ENCODE measurements at places on chromosomes 3 and 15.

DNA sequence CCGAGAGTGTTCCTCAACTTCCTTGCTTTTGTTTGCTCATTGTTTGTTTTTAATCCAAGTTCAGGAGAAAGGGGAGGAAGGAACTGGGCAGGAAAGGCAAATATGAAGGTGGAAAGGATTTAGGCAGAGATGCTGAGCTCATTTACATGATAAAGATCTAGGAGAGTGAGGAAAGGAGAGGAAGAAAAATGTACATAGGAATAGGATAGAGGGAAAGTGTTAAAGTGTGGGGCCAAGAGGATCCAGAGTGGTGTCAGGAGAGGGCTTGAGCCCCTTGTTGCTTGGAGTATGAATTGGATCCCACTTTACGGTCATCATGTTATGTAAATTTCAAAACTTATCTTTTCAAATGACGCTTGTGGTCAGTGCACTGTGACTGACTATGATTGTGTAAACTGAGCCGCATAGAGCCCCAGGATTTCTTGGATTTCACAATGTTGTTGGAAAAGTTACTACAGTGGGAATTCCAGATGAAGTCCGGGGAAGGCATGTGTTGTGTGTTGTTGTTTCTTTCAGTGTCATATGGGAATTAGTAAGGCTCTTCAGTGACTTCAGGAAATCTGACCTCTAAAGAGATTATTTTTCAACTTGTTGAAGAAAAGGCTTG is 15.0 kb upstream of the PLD1 start:
- H3K4me1 ChIP-seq: peaks cover 4% of the 10 kb centered on the region
- H3K27me3 ChIP-seq: no peaks in the 10 kb centered on the region
- DNase-seq: no peak

GRCh38 chr3:11477407-11477911 is 166.3 kb downstream of the VGLL4 start:
- H3K4me1 ChIP-seq: peaks cover 10% of the 10 kb centered on the region
- H3K27ac ChIP-seq: peak overlapping the region; percentile 96
- no peak overlapping the region for H3K4me3 ChIP-seq

- H3K27ac ChIP-seq: no peak overlapping the region
- H3K4me1 ChIP-seq: no peaks in the 10 kb centered on the region
- H3K27me3 ChIP-seq: no peaks in the 10 kb centered on the region
These were observed 421.1 kb downstream of the PDCD6IP start for GRCh38 chr3:34219556-34219955.

DNA sequence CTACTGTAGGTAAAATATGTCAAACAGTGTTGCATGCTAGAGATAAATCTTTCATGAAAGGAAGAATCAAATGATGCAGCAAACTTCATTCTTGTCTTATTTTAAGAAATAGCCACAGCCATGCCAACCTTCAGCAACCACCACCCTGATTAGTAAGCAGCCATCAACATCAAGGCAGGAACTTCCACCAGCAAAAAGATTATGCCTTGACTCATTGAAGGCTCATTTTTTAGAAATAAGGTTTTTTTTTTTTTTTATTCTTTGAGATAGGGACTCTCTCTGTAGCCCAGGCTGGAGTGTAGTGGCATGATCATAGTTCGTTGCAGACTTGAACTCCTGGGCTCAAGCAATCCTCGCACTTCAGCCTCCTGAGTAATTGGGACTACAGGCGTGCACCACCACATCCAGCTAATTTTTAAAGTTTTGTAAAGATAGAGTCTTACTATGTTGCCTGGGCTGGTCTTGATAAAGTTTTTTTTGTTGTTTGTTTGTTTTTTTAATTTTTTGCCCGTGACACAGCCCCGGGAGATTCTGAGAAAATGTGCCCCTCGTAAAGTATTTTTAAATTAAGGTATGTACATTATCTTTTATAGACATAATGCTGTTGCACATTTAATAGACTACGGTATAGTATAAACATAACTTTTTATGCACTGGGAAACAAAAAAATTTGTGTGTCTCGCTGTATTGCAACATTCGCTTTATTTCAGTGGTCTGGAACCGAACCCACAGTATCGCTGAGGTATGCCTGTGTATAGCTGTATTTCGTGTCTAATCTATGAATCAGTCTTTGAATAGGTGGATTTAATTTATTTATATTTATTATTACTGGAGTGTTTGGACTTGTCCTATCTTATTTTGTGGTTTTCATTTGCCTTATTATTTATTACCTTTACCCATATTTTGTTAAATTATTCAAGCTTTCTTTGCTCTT is 23.3 kb downstream of the SNRK start:
- no peak for DNase-seq
- H3K27ac ChIP-seq: no peak overlapping the region
- H3K36me3 ChIP-seq: no peaks in the 10 kb centered on the region
- no peak overlapping the region for H3K4me3 ChIP-seq
- H3K4me1 ChIP-seq: peaks cover 2% of the 10 kb centered on the region

DNA sequence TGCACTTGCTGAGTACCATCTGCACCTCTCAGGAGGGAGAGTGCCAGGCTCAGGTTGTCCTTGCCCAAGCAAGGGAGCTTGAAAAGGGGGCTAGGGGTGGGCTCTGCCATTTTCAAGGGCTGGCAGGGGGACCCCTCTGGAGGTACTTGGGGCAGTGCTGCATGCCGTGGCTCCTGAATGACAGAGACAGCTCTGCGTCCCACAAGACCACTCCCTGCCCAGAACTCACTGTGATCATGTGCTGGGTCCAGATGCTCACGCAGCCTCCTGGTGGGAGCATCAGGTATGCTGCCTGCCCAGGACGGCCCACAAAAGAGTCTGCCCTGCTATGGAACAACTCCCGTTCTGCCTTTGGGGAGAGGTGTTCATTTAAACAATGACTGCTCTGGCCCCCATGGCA is 165.2 kb downstream of the GOLGA6L4 start:
- no peaks in the 10 kb centered on the region for H3K27me3 ChIP-seq
- H3K4me1 ChIP-seq: no peaks in the 10 kb centered on the region
- DNase-seq: no peak

DNA sequence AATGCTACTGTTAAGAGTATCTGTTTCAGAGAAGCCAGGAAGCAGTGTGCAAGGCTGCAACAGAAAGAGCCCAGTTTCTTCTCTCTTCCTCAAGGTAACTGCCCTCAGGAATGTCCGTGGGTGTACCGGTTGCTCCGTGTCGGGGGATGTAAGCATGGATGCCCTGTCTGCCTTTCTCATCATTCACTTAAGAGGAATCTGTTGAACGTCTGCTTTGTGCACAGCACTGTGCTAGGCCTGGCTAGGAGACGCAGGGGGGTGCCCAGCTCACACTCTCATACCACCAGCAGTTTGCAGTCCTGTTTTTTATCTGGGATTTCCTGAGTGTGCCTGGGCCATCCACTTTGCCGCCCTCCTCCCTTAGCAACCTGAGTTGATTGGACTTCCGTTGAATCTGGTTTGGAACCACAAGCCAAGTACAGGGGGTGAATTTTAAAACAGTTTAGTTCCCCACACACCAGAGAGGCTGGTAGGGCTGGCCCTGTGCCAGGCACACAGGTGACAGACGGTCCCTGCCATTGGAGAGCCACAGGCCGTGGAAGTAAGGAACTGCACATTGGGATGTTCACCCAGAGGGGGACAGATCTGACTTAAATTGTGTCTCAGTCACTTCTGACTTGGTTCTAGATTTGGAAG is 11.2 kb downstream of the BOC start:
- H3K27ac ChIP-seq: peak overlapping the region; percentile 63
- H3K27me3 ChIP-seq: no peaks in the 10 kb centered on the region
- H3K4me1 ChIP-seq: peaks cover 35% of the 10 kb centered on the region

DNA sequence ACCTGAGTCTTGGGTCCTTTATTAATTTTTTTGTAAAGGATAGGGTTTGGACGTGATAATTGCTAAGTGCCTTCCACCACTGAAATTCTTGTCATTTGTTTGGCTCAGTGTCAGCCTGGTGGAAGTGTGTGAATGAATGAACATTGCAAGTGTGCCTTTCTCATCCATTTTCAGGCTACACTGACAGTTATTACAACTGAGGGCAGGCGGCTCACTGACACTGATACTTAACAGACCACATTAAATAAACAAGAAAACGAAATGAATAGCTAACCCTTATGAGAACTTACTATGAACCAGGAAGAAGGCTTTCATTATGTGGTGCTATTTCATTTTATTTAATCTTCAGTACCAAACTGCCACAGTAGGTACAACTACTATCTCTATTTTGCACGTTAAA is 188.8 kb upstream of the CRBN start:
- no peak for DNase-seq
- no peaks in the 10 kb centered on the region for H3K36me3 ChIP-seq
- no peak overlapping the region for H3K27ac ChIP-seq

- no peaks in the 10 kb centered on the region for H3K36me3 ChIP-seq
- H3K4me1 ChIP-seq: peaks cover 10% of the 10 kb centered on the region
- H3K4me3 ChIP-seq: peak overlapping the region; percentile 30
- no peak for DNase-seq
- no peak overlapping the region for H3K27ac ChIP-seq
These were observed 13.7 kb downstream of the PAK6 start for GRCh38 chr15:40252438-40253166.

- no peaks in the 10 kb centered on the region for H3K27me3 ChIP-seq
- no peak overlapping the region for H3K4me3 ChIP-seq
- no peak for DNase-seq
- H3K4me1 ChIP-seq: no peaks in the 10 kb centered on the region
These were observed 20.3 kb downstream of the LAMP3 start for GRCh38 chr3:183142199-183142598.

DNA sequence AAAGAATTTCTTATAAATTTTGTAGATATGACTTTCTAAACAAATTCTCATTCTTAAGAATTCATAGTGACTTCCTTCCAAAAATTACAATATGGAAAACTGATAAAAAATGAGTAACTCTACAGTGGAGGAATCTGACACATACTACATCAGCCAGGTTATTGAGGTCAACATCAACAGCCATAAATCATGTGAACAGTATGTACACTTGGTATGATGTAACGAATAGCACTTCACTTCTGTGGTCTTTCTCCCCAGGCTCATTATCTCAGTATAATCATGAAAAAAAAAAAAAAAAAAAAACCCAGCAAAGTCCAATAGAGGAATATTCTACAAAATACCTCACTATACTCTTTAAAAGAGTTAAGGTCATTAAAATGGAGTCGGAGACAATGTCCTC is 111.2 kb upstream of the SUCLG2 start:
- H3K36me3 ChIP-seq: no peaks in the 10 kb centered on the region
- H3K4me1 ChIP-seq: no peaks in the 10 kb centered on the region
- H3K27me3 ChIP-seq: no peaks in the 10 kb centered on the region
- H3K4me3 ChIP-seq: no peak overlapping the region
- no peak for DNase-seq

- peak overlapping the region; percentile 14 for H3K27ac ChIP-seq
- DNase-seq: no peak
- peak overlapping the region; percentile 71 for H3K4me3 ChIP-seq
- no peaks in the 10 kb centered on the region for H3K36me3 ChIP-seq
- H3K4me1 ChIP-seq: no peaks in the 10 kb centered on the region
These were observed 1.5 kb downstream of the ZNF639 start for GRCh38 chr3:179324270-179324754.

GRCh38 chr3:106206146-106206545 is 337.3 kb upstream of the CBLB start:
- no peak overlapping the region for H3K27ac ChIP-seq
- no peaks in the 10 kb centered on the region for H3K27me3 ChIP-seq
- no peaks in the 10 kb centered on the region for H3K36me3 ChIP-seq
- H3K4me3 ChIP-seq: no peak overlapping the region
- no peaks in the 10 kb centered on the region for H3K4me1 ChIP-seq

GRCh38 chr3:31567036-31567435 is 34.3 kb downstream of the STT3B start:
- no peaks in the 10 kb centered on the region for H3K4me1 ChIP-seq
- H3K36me3 ChIP-seq: no peaks in the 10 kb centered on the region
- no peak overlapping the region for H3K27ac ChIP-seq
- H3K4me3 ChIP-seq: no peak overlapping the region

- no peak for DNase-seq
- H3K4me3 ChIP-seq: no peak overlapping the region
- no peak overlapping the region for H3K27ac ChIP-seq
- H3K36me3 ChIP-seq: no peaks in the 10 kb centered on the region
These were observed 5.6 kb downstream of the WDR82 start for GRCh38 chr3:52272831-52273230.

GRCh38 chr15:71338265-71338664 is 223.0 kb downstream of the THSD4 start:
- no peaks in the 10 kb centered on the region for H3K36me3 ChIP-seq
- peaks cover 4% of the 10 kb centered on the region for H3K4me1 ChIP-seq
- peak; percentile 64 for DNase-seq
- H3K4me3 ChIP-seq: no peak overlapping the region

GRCh38 chr3:49841126-49841696 is 15.2 kb downstream of the TRAIP start:
- no peaks in the 10 kb centered on the region for H3K36me3 ChIP-seq
- H3K4me3 ChIP-seq: no peak overlapping the region
- no peaks in the 10 kb centered on the region for H3K27me3 ChIP-seq

DNA sequence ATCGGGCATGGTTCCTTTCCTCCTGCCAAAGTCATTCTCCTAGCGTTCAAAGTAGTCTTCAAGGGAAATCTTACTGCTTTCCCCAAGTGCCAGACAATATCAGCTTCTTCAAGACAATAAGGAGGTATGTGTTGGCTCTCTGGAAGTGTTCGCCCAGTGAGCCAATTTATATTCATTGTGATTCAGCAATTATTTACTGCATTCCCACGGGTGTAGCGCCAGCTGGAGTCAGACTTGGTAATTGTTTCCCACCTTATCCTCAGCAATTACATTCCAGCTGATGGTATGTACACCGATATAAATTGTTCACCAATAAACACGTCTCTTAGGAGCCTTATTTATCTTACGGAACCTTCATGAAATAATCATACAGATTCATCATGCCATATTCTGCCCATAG is 103.6 kb upstream of the CTNNB1 start:
- H3K4me3 ChIP-seq: no peak overlapping the region
- H3K36me3 ChIP-seq: no peaks in the 10 kb centered on the region
- DNase-seq: no peak
- H3K4me1 ChIP-seq: no peaks in the 10 kb centered on the region
- no peaks in the 10 kb centered on the region for H3K27me3 ChIP-seq
- no peak overlapping the region for H3K27ac ChIP-seq

GRCh38 chr3:46399557-46399956 is 7.3 kb downstream of the CCR5AS start:
- no peaks in the 10 kb centered on the region for H3K36me3 ChIP-seq
- no peak for DNase-seq
- no peaks in the 10 kb centered on the region for H3K4me1 ChIP-seq
- no peaks in the 10 kb centered on the region for H3K27me3 ChIP-seq
- H3K4me3 ChIP-seq: no peak overlapping the region

DNA sequence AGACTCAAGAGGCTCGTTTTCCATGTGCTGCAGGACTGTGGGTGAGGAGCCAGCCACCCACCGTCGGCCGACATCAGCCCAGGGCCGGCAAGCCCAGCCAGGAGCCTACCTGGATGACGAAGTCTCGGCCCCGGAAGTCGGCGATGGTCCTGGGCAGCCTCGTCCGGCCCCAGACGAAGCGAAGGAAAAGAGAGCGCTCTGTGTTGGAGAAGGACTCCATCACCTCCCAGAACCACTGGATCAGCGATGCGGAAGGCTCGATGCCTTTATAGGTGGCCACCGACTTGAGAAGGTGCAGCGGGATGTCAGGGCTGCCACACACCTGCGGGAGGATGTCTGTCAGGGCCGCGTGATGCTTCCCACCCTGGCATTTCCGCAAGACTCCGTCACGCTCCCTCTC is 13.8 kb upstream of the OCA2 start:
- H3K27ac ChIP-seq: no peak overlapping the region
- H3K36me3 ChIP-seq: no peaks in the 10 kb centered on the region
- H3K4me1 ChIP-seq: no peaks in the 10 kb centered on the region
- no peak for DNase-seq

Measured in uterus (tissue), 4 donors.